DMS153 (cell line): ENCODE measurements at places on chromosomes 3 and 15.

DNA sequence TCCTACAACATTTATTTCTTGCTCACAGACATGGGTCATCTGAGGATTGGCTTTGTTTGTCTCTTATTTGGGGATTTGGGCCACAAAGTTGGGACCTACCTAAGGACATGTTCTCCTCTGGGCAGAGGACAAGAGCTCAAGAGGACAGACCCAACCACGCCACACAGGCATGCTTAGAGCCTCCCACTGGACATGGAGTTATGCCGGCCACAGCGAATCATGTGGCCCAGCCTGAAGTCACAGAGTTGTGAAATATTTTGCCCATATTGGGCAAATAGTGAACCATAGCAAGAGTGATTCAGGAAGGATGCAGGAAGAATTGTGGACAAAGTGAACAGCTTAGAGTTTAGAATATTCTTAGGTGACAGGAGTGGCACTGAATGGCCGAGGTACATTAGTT, 9.9 kb downstream of the TRAK1 start:
- DNase-seq, result no peak

GRCh38 chr15:38636597-38636996, 72.0 kb upstream of the RASGRP1 start:
- no peak for DNase-seq

GRCh38 chr15:43881944-43882343, 55.1 kb downstream of the WDR76 start:
- no peak for DNase-seq

DNA sequence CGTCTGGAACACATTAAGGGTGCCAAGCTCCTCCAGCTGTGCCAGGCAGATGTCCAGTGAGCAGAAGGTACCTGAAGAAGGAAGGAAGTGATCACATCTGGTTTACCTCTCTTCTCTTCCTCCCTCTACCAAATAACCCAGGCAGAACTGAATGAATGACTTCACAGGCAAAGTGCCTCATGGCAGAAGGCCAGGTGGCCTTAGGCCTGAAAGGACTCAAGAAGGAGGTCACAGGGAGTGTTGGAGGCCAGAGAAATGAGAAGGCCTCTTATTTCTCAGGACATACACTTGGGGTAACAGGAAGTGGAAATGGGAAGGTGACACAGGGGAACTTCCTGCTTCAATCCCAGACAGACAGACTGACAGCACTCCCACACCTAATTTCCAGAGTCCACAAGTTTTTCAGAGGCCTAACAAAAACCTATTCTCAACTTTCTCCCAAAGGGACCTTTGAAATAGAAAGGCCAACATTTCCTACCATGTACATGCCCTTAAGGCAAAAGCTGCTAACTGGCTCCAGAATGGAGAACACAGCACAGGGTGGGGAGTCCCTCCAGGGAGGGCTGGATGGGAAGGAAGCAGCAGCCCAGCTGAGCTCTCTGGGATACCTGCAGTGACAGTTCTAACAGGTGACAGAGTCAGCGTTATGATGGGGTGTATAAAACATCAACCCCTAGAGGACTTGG, 17.6 kb upstream of the SIN3A start:
- DNase-seq, result no peak

- DNase-seq, result no peak
These were observed 46.2 kb downstream of the C3orf38 start for GRCh38 chr3:88195951-88196434.

GRCh38 chr15:45498701-45499100, 23.9 kb downstream of the SLC30A4 start:
- DNase-seq, result no peak

DNA sequence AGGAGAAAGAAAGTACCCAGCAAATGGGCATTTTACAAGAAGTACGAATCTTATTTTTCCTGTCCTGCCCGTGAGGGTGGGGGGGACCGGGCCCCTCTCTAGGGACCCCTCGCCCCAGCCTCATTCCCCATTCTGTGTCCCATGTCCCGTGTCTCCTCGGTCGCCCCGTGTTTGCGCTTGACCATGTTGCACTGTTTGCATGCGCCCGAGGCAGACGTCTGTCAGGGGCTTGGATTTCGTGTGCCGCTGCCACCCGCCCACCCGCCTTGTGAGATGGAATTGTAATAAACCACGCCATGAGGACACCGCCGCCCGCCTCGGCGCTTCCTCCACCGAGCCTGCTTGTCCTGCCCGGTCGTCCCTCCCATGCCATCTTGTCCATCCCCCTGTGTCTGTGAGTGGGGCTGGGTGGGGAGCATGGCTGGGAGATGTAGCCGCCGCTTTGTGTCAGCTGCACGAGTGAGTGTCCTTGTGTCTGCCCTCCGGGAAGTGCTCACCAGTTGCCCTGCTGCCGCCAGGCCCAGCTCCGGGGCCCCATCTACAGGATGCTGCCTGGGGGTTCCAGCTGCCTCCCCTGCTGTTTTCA, 9.7 kb upstream of the LMAN1L start:
- DNase-seq, result no peak

DNA sequence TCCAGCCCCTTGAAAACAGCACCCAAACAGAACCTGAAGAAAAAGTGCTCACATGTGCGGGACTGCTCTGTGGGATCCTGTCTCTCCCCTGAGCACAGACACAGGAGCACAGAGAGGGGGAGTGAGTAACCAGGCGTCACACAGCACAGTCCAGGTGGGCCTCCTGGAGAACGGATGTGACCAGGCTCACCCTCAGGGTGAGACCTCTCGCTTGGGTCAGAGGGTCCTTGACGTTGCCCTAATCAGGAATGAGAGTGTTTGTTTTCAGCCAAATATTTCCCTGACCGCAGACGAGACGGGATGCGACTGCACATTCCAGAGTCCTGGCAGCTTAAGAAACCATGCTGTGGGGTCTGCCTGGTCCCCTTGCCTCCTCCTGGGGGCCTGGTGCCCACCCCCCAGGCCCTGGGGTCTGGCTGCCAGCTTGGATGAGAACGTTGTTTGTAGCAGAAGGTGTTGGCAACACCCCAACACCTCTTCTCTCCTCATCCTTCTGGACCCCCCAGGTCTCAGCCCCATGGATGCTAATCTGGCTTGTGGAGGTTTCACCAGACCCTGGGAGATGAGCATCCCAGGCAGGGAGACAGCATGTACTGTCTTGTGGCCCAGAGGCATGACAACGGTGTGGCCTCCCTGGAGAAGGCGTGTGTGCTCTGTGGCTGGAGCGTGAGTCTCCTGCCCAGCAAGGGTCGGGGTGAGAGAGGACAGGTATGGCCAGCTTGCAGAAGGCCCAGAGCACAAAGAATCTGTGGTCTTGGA, 42.1 kb upstream of the SLC6A6 start:
- no peak for DNase-seq

DNA sequence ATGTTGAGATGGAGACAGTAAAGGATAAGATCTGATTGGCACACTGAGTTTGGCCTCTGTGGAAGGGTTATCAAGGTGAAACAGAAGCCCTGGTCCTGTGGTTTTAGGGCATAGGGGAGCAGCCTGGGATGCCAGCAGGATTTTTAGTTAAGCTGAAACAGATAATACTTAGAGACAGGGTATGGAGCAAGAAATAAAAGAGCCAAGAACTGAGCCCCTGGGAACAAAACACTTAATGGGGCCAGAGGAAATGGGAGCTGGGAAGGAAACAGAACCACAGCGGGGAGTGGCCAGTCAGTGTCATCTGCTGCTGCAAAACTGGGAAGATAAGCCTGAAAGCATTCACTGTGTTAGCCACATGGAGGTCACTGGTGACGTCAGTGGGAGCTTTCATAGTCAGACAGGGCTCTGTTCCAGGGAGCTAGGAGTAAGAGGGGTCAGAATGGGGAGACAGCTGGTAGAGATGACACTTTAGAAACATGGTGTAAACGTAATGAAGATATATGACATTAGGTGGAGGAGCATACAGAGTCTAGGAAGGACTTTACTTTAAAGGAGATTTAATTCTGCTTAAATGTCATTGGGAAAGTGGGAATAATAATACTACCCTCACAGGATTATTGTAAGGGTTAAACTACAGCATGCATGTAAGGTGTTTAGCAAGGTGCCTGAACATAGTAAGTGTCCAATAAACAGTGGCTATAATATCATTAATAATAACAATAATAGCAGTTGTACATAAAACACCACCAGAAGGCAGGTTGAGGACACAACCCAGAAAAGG, 172.7 kb upstream of the CTNNB1 start:
- no peak for DNase-seq

DNA sequence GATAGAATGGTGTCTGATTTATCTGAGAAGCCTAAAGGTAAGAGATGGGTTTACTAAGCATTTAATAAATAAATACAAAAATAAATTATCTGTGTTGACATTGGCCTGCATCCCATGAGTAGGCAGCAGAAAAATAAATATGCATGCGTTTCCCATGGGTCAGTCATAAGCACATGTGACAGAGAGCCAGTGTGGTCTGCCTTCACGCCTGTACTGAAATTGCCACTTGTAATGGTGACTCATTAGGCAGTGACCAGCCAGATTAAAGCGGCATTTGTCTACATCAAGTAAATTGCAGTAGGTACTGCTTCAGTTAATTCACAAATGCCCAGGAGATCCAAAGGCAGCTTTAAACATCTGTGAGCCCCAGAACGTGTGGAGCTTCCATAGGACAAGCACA, 399.6 kb downstream of the NAALADL2 start:
- no peak for DNase-seq

DNA sequence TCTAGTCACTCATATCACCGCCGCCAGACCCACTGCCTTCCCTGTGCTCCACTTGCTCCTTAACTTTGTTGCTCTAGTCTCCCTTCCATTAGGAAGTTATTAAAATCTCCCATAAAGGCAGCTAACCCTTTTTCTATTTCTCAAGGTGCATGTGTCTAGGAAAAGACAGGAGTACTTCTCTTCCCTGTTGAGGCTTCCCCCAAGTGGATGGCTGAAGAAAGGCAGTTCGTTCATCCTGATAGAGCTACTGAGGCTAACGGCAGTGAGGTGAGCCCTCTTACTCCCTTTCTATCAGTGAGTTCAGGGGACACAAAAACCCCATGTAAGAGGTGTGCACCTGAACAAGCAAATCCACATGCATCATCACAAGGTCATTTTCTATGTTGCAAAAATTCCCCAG, 397.8 kb downstream of the IGSF11 start:
- DNase-seq, result no peak

GRCh38 chr3:37453393-37454389, 279.3 kb upstream of the LRRFIP2 start:
- DNase-seq, result peak; percentile 21

- no peak for DNase-seq
These were observed 186.0 kb downstream of the TNIK start for GRCh38 chr3:171274222-171274621.

DNA sequence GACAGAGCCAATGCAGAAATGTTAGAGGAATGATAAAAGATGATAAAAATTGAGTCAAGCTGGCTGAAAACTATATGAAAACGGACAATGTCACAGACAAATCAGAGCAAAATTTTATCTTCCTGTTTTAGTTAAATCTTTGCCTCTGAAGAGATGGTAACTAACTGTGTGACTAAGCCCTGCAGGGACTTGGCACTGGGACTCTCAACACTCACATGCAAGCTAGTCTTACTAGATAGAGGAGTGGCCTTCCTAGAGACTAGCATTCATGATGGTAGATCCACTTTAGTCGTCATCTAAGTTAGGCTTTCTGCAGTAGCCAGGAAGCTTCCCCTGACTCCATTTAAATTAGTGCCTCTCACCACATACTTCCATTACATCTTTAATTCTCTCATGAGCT, 4.1 kb downstream of the CCDC191 start:
- DNase-seq, result no peak

- no peak for DNase-seq
These were observed 75.6 kb downstream of the RAD18 start for GRCh38 chr3:8887435-8888300.

GRCh38 chr15:48250640-48251076, 44.6 kb downstream of the SLC12A1 start:
- no peak for DNase-seq

GRCh38 chr15:87349181-87349580, 907.4 kb downstream of the NTRK3 start:
- no peak for DNase-seq

DNA sequence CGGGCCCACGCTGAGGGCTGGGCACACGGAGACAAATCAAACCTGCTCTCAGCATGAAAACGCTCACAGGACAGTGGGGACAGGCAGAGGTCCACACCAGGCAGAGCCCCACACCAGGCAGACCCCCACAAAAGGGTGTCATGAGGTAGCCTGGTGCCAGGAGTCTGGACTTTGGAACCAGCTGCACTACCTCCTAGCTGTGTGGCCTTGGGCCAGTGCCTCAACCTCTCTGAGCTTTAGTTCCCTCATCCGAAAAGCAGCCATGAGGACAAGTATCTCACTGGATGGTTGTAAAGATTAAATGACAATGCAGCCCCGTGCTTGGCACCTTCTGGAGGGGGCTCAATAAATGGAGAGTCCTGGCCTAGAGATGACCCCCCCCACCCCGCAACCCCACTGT, 16.5 kb upstream of the CRABP1 start:
- DNase-seq, result no peak

DNA sequence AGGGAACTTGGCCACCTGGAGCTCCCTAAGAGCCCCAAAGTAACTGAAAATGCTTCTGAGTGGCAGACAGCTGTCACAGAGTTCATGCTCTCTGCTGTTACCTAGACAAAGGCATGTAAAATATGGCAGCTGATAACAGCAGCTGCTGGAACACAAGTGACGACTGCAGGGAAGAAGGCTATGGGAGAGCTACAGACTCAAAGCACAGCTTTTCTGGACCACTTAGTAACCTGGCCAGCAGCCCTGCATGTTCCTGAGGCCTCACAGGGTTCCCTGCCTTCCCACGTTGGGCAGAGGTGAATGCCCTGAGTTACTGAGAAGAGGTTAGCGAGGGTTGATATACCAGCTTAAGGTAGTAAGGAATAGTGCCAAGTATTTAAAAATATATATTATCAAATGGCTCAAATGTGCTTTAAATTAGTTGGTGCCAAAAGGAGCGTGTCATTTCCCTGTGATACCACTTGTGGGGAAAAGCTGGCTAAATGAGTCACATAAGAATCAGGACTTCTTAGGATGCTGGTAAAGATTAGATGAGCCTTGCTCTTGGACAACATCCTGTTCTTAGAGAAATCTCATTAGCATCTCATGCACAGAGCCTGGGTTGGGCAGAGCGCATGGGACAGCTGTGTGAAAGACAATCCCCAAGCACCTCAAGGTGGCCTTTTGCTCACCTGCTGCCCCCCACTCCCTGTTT, 76.4 kb upstream of the SCN5A start:
- DNase-seq, result no peak
